Aorta (tissue), 5 donors: ENCODE measurements at places on chromosomes 5 and 9. TPM values are rescaled to one million over a fixed set of nuclear protein-coding genes. Genes with fewer than 3 reads are reported as not detected.

Gene TLX3
- not detected for total RNA-seq

DNA sequence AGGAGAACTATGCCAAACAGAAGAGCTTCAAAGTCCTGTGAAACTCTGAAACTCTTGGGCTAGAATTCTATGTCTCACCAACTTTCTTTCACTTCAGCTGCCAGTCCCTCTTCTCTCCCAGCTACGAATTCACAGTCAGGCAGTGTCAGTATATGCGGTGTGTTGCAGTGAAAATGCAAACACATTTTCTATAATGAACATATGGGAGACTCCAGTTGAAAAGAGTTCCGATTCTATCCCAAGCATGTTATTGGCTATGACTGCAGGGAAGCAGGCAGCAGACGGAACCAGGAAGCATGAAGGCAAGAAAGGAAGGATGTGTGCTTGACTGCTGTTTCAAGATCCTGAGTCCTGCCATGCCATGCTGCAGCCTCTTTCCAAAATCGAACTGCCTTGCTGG lies 515.7 kb upstream of the TLE4 start:
- no peak for DNase-seq

- no peak for DNase-seq
Observed at GRCh38 chr9:37325778-37326177, 96.7 kb upstream of the GRHPR start.

Gene PCDHGC3
- 116 TPM for total RNA-seq

GRCh38 chr5:157502143-157502647 lies 42.2 kb downstream of the NIPAL4 start:
- no peak for DNase-seq

Gene NMUR2
- total RNA-seq = not detected

GRCh38 chr5:138844812-138845513 lies 30.2 kb downstream of the LRRTM2 start:
- DNase-seq = no peak

Gene GRXCR2
- not detected for total RNA-seq

DNA sequence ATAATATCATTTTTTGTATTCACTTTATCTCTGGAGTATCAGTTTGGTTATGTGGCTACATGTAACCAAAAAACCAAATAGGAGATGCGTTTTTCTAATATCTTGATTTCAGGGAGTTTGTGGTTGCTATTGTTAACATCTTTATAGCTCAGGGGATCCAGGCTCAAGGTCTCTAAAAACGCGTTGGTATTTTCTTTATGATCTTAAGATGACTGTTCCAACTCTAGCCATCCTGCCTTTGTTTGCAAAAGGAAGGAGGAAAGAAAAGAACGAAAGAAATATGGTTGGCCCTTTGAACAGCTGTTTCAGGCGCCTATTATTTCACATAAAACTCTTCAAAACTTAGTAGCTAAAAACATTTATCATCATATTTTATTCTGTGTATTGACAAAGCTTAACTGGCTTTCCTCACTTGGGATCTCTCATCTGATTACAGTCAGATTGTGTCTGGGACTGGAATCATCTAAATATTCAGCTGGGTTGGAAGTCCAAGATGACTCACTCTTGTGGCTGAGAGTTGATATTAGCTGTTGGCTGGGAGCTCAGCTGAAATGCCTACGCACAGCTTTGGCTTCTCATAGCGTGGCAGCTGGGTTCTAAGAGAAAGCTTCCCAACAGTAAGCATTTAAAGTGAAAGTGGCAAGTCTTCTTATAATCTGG lies 60.1 kb downstream of the FAM174A start:
- DNase-seq = no peak

DNA sequence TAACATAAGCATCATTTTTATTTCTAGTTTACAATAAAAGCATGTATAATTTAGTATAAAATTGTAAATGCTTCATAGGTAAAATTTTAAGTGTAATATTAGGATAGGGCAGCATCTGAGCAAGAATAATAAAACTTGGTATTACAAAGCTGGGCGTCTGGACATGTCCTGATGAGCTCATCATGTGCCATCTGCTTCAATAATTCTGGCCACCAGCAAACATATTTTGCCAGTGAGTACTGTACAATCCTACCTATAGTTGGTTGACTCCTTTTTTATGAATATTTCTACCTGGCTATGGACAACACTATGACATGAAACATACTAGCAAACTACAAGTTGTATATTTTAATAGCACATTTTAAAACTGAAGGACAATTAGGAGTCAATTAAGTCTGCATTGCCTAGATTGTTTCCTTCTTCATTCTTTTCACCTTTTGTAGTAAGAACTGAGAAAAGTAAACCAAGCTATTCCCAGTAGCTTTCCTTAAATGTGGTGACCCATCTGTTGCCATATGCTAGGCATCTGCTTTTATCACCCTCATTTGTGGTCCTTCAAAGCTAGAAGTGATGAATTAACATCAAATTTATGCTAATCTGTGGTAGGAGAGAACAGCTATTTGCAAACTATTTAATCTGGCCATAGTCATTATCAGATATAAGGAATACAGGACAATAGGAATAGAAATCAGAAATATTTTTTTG lies 23.4 kb downstream of the LURAP1L start:
- DNase-seq = no peak

Gene TEX48
- not detected for total RNA-seq

DNA sequence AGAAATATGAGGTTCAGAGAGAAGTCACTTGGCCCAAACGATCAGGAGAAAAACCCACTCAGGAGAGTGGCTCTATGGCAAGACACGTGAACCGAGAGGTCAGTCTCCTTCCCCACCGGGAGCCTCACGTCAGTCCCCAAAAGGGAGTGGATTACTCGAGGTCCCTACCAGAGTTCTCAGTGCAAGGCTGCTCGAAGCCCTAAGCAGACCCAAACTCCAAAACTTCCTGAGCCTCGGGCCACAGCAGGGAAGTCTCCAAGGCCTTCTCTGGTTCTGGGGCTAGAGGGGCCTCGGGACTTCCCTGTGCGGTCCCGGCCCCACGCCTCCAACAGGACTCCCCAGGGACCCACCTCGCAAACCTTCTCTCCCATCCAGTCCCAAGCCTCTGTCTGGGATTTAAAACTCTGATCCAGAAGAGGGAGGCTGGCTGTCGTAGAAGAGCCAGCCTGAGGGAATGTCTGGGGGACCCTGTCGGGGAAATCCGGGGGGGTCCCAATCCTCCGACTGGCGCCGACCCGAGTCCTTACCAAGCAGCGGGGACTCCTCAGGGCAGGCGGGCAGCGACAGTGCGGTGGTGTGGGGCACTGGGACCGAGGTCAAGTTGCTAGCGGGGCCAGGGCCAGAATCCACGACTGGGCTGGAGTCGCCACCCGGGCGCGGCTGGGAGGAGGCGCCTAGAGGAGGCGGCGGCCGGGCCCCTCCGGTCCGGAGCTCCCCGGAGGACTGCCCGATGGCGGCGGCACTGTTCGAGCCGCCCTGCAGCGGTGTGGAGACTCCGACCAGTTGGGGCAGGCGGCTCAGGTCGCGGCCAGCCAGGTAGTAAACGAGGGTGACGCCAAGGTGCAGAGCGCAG lies 679 bp downstream of the B4GALT1 start:
- peak; percentile 89 for DNase-seq

Gene HCN1
- not detected for total RNA-seq

DNA sequence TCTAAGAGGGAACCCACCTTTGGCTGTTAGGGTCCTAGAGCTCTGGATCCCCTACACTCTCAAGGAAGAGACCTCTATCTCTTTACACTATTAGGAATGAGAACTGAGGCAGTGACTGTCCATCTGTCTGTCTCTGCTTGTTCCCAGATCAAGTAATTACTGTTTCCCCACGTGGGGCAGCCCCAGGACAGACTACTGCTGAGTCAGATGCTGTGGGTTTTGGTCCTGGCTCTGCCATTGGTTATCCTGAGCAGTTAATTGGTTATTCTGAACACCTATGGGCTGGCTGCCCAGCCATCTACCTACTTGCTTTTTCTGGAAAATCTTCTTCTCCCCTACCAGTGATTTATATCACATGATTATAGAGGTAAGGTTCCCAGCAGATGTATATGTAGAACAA lies 33.3 kb downstream of the FBXO10 start:
- no peak for DNase-seq

Gene FOXD4L6
- not detected for total RNA-seq

GRCh38 chr5:1752881-1753280 lies 46.8 kb downstream of the MRPL36 start:
- peak; percentile 30 for DNase-seq

Gene MZB1
- total RNA-seq = 1.3 TPM
